Smooth muscle cell of the umbilical artery (primary cell): ENCODE measurements at places on chromosomes 13 and 19. TPM values are rescaled to one million over a fixed set of nuclear protein-coding genes. Genes with fewer than 3 reads are reported as not detected.

ZNF302 gene
- 13.4 and 17.2 TPM in 2 replicates for total RNA-seq

RHPN2 gene
- total RNA-seq: 3.6 and 8.3 TPM in 2 replicates

TMEM272 gene
- not detected in 2 replicates for total RNA-seq

ZNF223 gene
- total RNA-seq: 4.7 and 5.3 TPM in 2 replicates

SKA3 gene
- 2.7 and 4.4 TPM in 2 replicates for total RNA-seq

ATP4B gene
- not detected in 2 replicates for total RNA-seq

DAND5 gene
- total RNA-seq: not detected in 2 replicates
